ENCODE measurements at places on chromosomes 11 and 22.

- DNase-seq: no peak
Observed at GRCh38 chr11:31651208-31651607, 141.6 kb downstream of the ELP4 start.

GRCh38 chr11:13761250-13761649 lies 92.8 kb downstream of the FAR1 start:
- DNase-seq: no peak

- no peak for DNase-seq
Observed at GRCh38 chr11:127002669-127003259, 2.2 kb upstream of the KIRREL3 start.

DNA sequence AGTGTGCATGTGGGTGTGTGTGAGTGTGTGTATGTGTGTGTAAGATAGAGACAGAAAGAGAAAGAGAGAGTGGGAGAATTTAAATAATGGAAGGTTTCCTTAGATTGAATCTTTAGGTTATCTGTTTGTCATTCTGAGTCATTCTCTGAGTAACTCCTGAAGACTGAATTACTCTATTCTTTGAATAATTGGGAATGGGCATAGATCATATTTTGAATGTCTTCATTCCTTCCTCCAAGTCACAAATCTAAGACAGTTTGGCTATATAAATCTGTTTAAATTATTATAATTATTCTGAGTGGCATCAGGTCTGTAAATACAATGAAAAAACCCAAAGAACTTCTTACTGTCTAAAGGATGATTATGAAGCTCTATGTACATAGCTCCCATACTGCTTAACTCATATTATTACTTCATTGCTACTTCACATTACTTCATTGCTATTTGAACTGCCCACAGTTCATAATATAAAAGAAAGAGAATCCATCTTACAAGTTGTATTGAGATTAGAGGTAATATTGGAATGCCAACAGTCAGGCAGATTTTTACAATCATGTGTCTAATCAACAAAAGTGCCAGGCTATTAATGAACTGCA lies 346.6 kb upstream of the CCDC179 start:
- no peak for DNase-seq

- no peak for DNase-seq
Observed at GRCh38 chr11:108369064-108369463, 98.3 kb downstream of the C11orf65 start.

GRCh38 chr22:43228330-43228729 lies 41.4 kb upstream of the TTLL12 start:
- DNase-seq: no peak
